ENCODE measurements at places on chromosomes 6 and 20.

DNA sequence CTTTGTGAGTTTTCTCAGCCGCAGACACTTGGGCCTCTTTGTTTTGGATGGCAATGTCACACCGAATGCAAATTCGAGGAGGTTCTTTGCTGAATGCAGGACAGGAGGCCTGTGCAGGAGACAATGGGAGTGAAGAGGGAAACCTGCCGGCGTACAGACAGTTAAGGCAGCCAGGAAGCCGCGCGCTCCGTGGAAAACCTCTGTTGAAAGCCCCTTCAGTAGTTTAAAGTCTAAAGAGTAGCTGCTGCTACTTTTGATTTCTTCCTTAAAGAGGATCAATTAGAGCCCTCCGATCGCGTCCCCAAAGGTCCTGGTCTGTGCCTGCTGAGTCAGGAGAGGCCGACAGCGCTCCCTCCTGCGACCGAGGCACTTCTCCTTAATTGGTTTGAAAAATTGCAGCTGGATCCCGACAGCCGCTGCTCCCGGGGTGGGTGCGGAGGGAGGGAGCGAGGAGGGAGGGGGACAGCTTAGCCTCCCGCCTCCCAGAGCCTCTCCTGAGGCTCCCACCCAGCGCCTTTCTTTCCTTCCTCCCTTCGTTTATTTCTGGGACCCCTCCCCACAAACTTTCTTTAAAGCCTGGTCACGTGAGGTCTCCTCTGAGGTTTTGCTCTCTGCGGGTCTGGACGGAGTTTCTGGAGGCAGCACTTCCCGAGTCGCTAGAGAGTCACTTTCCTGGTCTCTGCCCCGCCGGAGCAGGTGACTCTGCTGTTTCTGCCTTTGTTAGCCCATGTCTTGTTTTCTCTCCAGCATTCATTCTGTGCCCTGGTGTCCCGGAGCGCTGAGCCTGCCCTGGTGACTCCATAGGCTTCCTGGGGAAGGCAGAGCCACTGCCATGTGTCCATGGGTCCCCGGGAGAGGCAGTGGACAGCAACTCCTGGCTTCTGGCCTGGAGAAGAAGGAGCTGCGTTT is 22.3 kb upstream of the RPP40 start:
- H3K27me3 ChIP-seq, result no peaks in the 10 kb centered on the region
- peak overlapping the region; percentile 50 for H3K27ac ChIP-seq
- H3K4me1 ChIP-seq, result peaks cover 3% of the 10 kb centered on the region
- no peak for DNase-seq
- H3K36me3 ChIP-seq, result no peaks in the 10 kb centered on the region

DNA sequence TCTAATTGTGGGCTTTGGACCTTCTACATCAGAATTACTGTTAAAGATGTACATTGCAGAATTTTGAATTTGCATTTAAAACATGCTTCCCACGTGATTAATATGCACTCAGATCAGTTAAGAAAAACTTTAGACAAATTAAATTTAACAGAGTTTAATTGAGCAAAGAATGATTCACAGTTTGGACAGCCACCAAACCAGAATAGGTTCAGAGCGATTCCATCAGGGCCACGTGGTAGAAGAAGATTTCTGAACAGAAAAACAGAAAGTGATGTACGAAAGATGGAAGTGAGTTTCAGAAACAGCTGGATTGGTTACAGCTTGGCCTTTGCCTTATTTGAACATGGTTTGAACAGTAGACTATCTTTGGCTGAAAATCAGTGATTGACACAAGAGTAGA is 704.2 kb upstream of the MAP3K7 start:
- H3K4me1 ChIP-seq, result no peaks in the 10 kb centered on the region
- H3K27me3 ChIP-seq, result no peaks in the 10 kb centered on the region
- no peaks in the 10 kb centered on the region for H3K36me3 ChIP-seq
- H3K27ac ChIP-seq, result no peak overlapping the region
- no peak for DNase-seq

GRCh38 chr20:24609757-24610156 is 140.3 kb downstream of the SYNDIG1 start:
- H3K36me3 ChIP-seq, result no peaks in the 10 kb centered on the region
- no peak for DNase-seq
- H3K27ac ChIP-seq, result no peak overlapping the region
- H3K4me1 ChIP-seq, result no peaks in the 10 kb centered on the region
- peaks cover 7% of the 10 kb centered on the region for H3K27me3 ChIP-seq

- H3K27ac ChIP-seq, result no peak overlapping the region
- H3K27me3 ChIP-seq, result no peaks in the 10 kb centered on the region
- no peak overlapping the region for H3K4me3 ChIP-seq
- no peaks in the 10 kb centered on the region for H3K36me3 ChIP-seq
- peaks cover 4% of the 10 kb centered on the region for H3K4me1 ChIP-seq
These were observed 308.9 kb downstream of the HDGFL1 start for GRCh38 chr6:22878324-22878701.

- H3K4me3 ChIP-seq, result no peak overlapping the region
- no peaks in the 10 kb centered on the region for H3K36me3 ChIP-seq
- H3K4me1 ChIP-seq, result peaks cover 5% of the 10 kb centered on the region
- DNase-seq, result no peak
These were observed 17.8 kb upstream of the FNDC1 start for GRCh38 chr6:159151266-159151855.

DNA sequence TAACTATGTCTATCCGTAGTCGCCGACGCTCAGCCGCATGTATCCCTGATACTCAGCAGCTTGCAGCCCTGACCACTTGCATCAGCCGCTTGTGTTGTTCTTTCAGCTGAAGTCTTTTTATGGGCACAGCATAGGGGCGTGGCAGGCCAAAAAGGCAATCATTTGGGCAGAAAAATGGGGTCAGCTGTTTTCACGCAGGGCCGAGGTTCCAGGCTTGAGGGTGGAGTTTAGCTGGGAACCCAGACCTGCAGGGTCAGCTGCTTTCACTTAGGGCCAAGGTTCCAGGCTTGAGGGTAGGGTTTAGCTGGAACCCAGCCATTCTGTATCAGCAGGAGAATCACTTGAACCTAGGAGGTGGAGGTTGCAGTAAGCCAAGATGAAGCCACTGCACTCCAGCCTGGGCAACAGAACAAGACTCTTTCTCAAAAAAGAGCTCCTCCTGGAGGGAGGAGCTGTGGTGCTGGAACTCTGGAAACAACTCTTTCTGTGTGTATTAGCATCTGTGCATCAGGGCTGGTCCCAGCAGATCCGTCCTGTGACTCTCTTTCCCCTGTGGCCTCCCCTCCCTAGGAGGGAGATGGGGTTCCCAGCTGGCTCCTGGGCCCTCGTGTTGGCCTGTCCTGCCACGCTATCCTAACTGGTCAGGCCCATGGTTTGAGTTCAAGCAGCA is 56.9 kb upstream of the PRND start:
- H3K4me1 ChIP-seq, result no peaks in the 10 kb centered on the region
- peak overlapping the region; percentile 79 for H3K27ac ChIP-seq
- no peak for DNase-seq
- H3K27me3 ChIP-seq, result peaks cover 54% of the 10 kb centered on the region
- H3K4me3 ChIP-seq, result no peak overlapping the region
- no peaks in the 10 kb centered on the region for H3K36me3 ChIP-seq

DNA sequence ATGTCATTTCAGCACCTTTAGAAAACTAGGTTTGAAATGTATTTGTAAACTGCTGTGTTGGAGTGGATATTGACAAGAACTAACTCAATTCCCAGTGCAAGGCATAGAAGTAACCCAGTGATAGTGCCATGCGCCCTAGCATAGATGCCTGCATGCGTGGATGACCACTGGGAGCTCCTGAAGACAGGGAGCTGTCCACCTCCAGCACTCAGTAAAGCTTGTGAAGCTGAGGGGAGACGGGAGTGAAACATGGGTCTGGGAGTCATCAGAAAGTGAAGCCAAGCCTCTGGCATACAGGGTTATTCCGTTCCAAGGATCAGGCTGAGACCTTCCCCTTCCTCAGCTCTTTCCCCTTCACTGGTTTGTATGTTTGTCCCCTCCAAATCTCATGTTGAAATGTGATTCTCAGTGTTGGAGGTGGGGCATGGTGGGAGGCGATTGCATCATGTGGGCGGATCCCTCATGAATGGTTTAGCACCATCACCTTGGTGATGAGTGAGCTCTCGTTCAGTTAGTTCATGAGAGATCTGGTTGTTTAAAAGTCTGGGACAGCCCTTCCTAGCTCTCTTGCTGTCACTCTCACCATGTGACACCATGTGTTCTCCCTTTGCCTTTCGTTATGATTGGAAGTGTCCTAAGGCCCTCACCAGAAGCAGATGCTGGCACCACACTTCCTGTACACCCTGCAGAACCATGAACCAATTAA is 146.5 kb upstream of the FERMT1 start:
- H3K27ac ChIP-seq, result no peak overlapping the region
- no peak overlapping the region for H3K4me3 ChIP-seq
- no peak for DNase-seq
- no peaks in the 10 kb centered on the region for H3K36me3 ChIP-seq

GRCh38 chr6:45057711-45058110 is 270.4 kb upstream of the RUNX2 start:
- no peaks in the 10 kb centered on the region for H3K36me3 ChIP-seq
- no peaks in the 10 kb centered on the region for H3K27me3 ChIP-seq
- no peak for DNase-seq
- no peak overlapping the region for H3K4me3 ChIP-seq

DNA sequence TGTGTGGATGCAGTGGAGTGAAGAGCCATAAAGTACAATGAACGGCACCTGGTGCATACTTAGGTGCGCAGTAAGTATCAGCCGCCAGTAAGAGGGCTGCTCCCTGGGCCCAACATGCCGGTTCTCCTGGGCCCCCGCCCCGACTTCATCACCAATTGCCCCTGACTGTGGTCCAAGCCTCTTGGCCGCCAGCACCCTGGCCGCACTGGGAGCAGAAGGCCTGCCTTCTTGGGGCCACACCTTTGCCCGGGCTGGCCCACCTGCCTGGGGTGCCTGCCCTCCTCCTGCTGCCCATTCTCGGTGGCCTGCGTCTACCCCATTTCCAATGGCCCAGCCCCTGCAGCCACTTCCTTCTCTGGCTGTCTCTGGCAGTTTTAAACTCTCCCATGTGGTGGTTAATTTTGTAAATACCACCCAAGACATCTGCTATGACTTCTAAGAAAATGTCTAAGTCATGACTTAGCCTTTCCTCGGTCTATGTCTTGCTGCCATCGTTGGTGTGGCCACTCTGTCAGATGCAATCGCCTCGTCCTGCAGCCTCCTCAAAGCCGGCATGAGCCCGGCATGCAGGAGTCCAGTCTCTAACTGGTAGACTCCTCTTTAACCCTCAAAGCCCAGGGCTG is 36.8 kb downstream of the PMEPA1 start:
- H3K36me3 ChIP-seq, result no peaks in the 10 kb centered on the region
- peaks cover 44% of the 10 kb centered on the region for H3K4me1 ChIP-seq
- H3K27ac ChIP-seq, result no peak overlapping the region
- no peaks in the 10 kb centered on the region for H3K27me3 ChIP-seq

DNA sequence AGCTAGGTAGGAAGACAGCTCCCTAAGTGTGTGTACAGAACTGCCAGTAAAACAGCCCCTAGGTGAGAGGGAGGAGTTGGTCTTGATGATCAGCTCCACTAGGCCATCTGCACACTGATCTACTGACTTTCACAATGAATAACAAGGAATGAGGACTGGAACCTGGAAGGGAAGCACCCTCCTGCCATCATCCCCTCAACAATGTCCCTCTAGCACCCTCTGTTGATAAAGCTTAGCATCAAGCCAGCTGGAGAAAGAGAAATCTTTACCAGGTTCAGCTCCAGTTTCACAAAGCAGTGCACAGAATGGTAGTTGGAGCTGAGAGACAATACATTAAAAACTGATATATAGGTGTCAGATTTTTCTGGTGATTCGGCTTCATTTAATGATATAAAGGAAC is 57.2 kb upstream of the IRAK1BP1 start:
- no peaks in the 10 kb centered on the region for H3K36me3 ChIP-seq
- H3K27me3 ChIP-seq, result no peaks in the 10 kb centered on the region
- H3K4me3 ChIP-seq, result no peak overlapping the region

DNA sequence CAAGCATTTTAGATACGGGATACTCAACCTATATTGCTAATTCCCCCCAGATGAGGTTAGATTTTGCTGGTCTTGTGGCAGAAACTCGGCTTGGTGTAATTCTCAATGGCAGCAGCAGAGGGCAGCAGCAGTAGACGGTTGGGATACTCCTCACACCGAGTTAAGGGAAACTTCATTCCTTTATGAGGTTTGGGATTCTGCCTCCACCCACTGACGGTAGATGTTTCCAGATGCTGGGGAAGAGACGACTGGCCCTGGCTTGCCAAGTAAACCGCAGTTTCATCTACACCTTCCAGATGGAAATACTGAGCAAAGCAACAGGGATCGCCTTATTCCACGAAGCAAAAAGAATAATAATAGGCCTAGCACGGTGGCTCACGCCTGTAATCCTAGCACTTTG is 8.2 kb upstream of the TBC1D7 start:
- H3K4me3 ChIP-seq, result no peak overlapping the region
- no peak overlapping the region for H3K27ac ChIP-seq
- no peaks in the 10 kb centered on the region for H3K27me3 ChIP-seq
- peaks cover 14% of the 10 kb centered on the region for H3K4me1 ChIP-seq
- no peaks in the 10 kb centered on the region for H3K36me3 ChIP-seq

DNA sequence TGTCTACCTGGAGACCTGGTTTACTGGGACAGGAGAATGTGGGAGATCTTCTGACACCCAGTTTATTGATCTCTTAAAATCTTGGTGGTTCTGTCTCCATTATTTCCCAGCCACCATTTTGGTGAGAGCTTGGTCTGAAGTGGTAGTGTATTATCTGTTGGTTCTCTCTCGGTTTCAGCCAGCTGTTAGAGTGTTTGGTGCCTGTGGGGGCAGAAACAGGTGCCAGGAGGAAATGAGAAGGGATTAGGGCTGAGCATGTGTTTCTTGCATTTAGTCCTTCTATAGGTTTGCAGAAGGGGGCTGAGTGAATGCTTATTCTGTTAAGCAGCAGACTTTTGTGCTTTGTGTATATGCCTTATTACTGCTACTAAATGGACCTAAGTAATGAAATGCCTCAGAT is 9.6 kb downstream of the JARID2 start:
- DNase-seq, result no peak
- H3K27ac ChIP-seq, result peak overlapping the region; percentile 3
- H3K4me1 ChIP-seq, result peaks cover 97% of the 10 kb centered on the region
- no peaks in the 10 kb centered on the region for H3K36me3 ChIP-seq

All from esophagus squamous epithelium (tissue), 5 donors.